ENCODE measurements at places on chromosomes 7 and 10.

DNA sequence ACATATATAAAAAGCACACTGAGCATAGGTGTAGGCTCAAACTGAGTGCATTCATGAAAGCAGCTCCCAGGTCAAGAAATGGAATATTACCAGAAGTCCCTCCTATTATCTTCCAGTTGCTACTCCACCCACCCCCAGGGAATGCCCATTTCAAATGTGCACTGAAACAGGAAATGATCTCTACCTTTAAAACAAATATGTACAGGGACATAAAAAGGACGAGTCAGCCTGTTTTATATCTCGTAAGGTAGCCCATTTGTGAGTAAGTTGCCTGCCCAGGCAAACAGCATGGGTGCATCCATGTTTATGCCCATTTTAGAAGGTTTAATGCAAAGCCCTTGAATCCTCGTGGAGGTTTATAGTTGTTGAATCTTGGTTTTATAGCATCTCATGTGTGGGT is 10.4 kb downstream of the FFAR4 start:
- no peak for DNase-seq

DNA sequence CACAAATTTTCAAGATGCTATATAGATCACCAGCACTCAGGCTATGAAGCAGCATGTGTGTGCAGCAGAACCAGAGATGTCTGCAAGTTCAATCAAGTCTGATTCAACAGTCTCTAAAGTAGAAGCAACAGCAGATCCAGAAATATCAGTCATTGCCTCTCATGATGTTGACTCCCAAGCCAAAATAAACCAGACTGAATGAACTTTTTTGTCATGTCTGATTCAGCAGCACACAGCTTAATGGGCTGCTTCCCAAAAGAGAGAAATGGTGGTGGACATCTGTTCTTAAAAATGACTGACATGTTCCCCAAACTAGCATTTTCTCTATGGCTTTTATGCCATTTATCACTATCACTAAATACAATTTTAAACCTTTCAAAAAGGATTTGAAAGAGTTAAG is 53.8 kb downstream of the TMEM26 start:
- DNase-seq = no peak

- peak; percentile 84 for DNase-seq
These were observed 144.4 kb downstream of the DYNC1I1 start for GRCh38 chr7:95916573-95917297.

DNA sequence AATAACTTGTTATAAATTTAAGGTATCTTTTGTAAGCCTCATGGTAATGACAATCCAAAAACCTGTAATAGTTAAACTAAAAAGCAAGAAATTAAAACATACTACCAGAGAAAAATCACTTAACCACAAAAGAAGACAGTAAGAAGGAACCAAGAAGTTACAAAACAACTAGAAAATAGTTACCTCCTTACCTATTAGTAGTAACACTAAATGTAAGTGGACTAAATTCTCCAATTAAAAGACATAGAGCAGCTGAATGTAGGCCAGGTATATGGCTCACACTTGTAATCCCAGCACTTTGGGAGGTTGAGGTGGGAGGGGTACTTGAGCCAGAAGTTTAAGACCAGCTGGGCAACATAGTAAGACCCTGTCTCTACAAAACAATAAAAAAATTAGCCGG is 84.0 kb downstream of the SNX13 start:
- no peak for DNase-seq

DNA sequence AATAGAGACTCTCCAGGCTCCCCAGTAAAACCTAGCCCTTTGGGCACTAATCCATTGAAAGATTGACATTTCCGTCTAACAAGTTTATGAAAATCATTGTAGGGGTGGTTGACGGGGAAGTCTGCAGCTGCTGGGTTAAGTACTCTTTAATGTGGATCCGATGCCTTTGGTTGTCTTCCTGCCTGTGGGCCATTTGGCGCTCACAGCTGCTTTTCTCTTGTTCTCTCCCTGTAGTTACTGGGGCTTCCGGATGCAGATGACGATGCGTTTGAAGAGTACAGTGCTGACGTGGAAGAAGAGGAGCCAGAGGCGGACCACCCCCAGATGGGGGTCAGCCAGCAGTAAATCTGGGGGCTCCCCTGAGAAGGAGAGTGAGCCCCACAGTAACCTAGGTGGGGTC is 22.4 kb downstream of the MTURN start:
- no peak for DNase-seq

- no peak for DNase-seq
These were observed 4.9 kb upstream of the NSUN5 start for GRCh38 chr7:73313521-73313906.

- no peak for DNase-seq
These were observed 238.5 kb upstream of the MAGI2 start for GRCh38 chr7:79692015-79692414.

- no peak for DNase-seq
These were observed 78.1 kb upstream of the NRBF2 start for GRCh38 chr10:63054889-63055611.

DNA sequence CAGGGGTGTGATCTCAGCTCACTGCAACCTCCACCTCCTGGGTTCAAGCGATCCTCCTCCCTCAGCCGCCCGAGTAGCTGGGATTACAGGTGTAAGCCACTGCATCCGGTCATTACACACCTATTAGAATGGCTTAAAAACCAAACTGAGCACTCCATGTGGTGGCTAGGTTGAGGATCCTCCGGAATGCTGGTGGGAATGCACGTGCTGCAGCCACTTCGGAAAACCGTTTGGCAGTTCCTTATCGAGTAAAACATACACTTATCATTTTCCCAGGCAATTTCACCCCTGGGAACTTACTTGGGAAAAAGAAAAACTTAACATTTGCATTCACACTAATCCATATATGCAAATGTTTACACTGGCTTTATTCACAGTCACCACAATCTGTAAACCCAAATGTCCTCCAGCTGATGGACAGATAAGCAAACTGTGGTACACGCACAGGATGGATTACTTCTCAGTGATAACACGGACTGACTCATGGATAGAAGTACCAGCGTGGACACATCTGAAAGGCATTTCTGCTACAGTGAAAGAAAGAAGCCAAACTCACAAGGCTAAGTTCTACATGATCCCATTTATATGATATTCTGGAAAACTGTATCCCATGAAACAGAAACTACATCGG is 20.4 kb downstream of the RFC2 start:
- DNase-seq = no peak

GRCh38 chr10:81944609-81945008 is 69.6 kb downstream of the NRG3 start:
- no peak for DNase-seq

- DNase-seq = no peak
These were observed 215.7 kb upstream of the HABP2 start for GRCh38 chr10:113337142-113337541.

- DNase-seq = no peak
These were observed 4.2 kb downstream of the SMARCD3 start for GRCh38 chr7:151244196-151244840.

GRCh38 chr7:30224511-30225062 is 59.8 kb upstream of the ZNRF2 start:
- DNase-seq = peak; percentile 40

GRCh38 chr10:65945061-65945460 is 980.8 kb upstream of the LRRTM3 start:
- DNase-seq = no peak

GRCh38 chr7:47291461-47292081 is 290.3 kb downstream of the TNS3 start:
- DNase-seq = no peak

GRCh38 chr10:76649723-76650127 is 987.9 kb downstream of the KCNMA1 start:
- DNase-seq = no peak

DNA sequence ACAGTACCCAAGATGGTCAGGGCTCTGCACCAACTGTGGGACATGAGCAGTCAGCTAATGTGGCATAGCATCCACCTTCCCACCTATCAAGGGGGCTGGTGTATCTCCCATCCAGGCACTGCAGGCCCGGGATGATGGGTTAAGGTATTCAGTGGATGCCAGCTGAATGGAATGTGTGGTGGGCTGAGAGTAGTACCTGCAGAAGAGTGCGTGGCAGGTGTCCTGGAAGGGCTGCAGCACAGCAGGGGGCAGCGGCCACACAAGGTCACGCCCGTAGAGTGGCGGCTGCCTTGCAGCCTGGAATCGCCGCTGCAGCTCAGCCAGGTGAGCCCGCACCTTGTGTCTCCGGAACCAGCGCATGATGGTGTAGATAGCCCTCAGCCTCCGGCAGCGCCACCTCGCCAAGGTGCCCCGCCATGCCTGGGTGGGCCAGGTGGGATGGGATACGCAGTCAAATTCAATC is 13.3 kb downstream of the MYO1G start:
- no peak for DNase-seq

DNA sequence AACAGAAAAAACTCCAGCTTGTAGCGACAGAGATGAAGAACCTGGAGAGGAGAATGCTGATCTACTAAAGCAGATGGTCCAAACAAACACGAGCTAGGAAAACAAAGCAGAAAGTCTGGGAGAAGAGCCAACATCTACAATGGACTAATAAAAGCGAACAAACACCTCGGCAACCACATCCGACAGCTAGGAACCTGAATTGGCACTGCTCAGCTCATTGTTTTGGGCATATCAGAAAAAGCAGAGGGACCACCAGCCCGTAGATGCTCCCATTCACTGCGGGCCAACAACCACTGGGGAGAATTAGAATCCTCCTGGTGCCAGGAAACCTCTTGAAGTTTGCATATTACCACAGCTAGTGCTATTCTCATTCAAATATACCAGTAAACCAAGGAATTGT is 204.7 kb downstream of the NXPH1 start:
- DNase-seq = no peak

DNA sequence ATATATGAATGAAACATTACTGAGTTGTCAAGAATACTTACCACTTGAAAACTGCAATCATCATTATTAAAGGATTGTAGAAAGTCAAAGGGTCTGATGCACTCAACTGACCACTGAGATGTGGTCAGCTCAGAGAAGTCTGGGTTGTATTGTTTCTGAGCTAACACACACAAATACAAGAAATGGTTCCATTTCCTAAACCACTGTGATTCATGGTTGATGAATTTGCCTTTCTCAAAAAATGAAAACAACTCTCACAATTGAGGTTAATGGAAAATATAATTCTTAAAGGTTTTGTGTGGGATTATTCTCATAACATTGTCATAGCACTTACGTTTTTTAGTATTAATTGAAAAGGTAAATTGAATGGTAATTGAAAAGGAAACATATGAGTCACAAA is 45.6 kb upstream of the TAS2R16 start:
- DNase-seq = no peak

- DNase-seq = no peak
These were observed 48.6 kb upstream of the KIF5B start for GRCh38 chr10:32104622-32105509.

Data from substantia nigra (tissue), 51 donors.